RCC 7860 (cell line): ENCODE measurements at places on chromosomes 1 and 21.

DNA sequence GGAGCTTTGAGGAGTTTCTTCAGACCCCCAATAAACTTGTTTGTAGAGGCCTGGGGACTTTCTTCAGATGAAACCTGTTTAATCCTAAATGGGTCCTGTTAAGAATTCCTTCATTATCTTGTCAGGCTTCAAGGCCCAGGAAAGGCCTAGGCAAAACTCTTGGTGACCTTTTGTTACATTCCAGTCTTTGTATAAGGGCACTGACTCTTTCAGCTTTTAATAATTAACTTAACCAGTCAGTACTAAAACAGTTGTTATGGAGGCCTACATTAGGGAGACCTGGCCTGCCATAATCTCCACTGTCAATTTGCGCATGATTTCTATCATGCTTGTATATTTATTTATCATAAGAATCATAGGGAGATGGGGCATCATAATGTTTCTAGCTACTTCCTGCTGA is 110.2 kb downstream of the FCRL5 start:
- peak; percentile 45 for DNase-seq

DNA sequence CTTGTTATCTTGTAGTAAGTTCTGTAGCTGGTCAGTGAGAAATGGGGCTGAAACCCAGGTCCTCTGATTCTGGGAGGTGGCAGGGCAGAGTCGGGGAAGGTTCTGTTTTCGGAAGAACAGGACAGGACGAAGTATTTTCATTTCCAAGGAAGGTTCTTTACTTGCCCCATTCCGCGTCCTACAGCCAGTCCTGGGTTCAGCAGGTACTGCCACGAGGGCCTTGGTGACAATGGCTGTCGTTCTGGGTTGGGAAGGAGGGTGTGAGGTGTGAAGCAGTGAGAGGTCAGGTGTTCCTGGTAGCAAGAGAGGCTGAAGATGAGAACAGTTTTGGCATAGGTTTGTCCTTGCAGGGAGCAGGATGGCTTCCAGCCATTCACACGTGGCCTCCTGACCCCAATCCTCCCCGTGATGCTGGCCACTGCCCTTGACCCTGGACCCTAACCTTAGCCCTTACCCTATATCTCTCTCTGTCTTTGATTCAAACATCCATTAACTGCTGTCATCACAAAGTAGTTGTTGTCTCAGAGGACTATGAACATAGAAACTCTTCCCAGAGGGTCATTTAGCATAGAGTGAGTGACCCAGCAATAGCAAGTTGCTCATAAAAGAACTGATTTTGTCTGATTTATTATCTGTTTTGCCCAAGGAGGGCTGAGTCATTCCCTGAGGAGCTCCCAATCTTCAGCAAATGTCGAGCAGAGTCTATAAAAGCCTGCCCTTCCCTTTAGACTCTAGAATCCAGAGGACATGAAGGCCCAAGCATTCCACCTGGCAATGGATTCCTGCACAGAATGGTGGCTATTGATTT is 25.0 kb downstream of the VASH2 start:
- no peak for DNase-seq

GRCh38 chr1:9904596-9904995 is 5.5 kb downstream of the CTNNBIP1 start:
- peak; percentile 6 for DNase-seq

DNA sequence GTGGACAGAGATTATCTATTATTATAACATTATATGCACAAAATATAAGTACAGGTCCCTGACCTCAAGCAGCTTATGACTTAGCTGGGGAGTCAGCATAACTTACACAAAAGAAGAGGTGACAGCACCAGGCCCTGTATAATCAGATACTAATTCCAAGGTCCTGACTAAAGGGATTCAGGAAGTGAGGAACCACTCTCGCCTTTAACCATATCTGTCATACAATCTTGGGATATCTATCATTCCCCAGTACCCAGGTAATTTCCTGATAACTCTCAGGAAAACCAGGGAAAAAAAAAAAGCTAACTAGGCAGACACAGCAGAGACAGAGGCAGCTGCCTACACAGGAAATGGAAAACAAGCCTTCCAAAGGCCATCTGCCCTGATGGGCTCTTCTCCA is 78.5 kb upstream of the CAMK1G start:
- DNase-seq: peak; percentile 89

DNA sequence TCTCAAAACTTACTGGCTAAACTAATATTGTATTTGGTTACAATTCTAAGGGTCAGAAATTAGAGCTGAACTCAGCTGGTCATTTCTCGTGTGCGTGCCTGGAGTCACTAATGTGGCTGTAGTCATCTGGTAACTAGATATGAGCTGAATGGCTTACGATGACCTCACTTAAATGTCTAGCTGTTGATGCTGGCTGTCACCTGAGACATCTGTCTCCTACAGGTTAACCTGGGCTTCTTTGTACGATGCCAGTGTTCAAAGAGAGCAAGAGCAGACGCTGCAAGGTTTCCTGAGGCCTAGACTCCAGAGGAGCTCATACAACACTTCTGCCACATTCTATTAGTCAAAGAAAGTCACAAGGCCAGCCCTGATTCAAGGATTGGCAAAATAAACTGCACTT is 17.1 kb upstream of the ALG6 start:
- DNase-seq: no peak

DNA sequence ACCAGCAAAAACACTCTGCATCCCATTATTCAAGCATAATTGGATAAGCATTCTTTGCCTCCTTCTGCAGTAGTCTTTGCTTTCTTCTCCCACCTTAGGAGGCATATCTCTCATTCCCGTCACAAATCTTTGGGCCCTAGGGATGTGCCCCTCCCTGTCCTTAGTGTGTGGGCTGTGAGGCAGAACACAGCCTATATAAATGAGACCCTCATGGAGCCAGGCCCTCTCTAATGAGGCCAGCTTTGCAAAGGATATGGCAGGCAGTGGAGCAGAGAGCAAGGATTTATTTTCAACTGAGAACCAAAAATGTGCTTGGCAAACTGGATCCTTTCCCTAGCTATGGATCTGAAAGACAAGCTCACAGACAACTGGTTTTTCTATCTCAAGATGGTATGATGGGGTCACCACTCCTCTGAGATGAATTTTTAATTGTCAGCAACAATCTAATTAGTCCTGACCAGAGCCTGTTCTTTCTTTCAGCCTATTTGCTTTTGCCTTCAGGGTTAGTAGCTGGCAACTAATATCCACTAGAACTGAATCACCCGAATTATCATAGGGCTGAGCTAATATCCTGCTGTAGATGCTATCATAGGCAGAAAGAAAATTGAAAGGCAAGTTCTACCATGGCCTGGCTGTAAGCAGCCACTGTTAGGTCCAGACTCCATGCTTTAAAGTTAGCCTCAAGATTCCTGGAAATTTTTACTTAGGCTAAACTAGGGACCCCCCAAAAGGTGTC is 134.2 kb downstream of the SYT2 start:
- no peak for DNase-seq

DNA sequence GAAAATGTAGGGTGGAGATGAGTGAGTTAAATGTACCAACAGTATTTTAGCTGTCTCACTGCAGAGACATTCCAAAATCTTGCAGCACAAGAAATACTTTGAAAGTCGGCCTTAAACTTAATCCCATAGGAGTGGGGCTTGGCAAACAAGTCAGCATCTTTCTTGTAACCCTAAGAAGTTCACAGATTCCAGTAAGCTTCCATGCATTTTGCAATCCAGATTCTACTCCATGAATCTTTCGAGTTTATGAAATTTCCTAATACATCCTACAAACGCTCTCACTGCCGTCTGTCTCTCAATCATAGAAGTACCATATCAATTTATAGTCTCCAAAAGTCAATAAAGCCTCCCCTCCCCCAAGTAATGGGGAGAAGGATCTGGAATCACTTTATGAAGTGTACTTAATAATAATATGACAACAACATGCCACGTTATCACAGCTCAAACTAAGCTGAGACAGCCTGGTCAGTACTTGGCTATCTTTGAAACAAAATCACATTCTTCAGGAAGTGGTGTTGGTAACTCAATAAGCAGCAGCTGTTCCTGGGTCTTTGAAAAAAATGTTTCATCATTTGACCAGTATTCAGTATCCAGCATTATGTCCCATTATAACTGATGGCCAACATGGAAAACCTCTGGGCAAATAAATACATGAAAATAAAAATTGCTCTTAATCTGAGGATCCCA is 317.4 kb upstream of the RUNX1 start:
- DNase-seq: no peak

DNA sequence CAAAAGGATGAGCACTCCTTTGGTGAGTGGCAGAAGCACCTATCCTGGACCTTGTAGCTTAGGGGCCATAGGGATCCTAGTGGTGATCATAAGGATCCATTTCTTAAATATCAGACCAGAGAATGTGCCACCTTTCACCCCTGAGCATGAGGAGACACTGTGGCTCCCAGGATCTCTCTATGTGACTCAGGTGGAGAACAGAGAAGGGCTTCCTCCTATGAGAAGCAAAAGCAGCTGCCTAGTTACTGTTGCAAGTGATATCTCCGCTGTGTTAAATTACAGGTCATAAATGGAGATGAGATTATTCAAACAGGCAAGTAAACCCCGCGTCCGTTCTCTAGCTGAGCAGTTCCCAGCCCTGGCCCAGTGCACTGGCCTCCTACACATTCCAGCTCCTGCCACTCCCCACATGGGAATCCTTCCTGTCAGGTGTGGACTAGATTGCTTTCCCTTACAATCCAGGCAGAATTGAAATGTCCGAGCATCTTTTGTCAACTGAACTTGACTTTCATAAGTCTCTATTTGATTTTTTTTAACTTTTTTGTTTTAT is 26.3 kb downstream of the CLEC20A start:
- no peak for DNase-seq

DNA sequence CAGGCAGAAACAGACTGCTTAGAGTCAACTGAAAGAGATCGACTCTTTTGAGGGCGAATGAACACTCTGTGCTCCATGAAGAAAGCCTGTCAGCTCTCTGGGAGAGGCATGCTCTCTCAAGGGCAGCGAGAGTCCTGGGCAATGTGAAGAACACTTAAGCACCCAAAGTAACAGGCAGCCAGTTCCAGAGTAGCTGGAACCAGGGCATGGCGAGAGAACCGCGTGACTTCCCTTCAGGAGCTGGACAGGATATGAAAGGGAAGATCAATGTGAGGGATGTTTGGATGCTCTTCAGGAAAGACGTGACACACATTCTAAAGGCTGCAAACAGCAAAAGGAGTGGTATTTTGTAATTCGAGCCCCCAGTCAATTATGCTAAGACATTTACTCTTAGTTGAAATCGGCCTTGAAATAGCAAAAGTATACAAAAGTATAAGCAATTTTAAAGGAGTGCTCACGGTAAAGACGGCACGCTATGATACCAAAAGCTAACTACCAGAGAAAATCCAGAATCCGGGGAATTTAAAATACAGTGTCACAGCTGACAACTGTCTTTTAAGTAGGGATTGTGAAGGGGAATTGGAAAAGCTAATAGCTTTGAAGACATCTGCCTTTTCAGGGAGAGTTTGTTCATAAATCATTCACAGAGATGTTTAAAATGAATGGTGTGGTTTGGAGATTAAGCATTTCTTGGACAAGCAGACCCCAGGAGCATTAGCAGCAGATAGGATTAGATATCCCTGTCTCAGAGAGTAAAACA is 20.8 kb downstream of the ADAMTS5 start:
- DNase-seq: no peak
